Neural crest cell (in vitro differentiated cells): ENCODE measurements at places on chromosomes 3 and 15.

GRCh38 chr3:128317101-128317697, 149.5 kb downstream of the DNAJB8 start:
- H3K4me3 ChIP-seq = no peak overlapping the region
- H3K4me1 ChIP-seq = peaks cover 24% of the 10 kb centered on the region
- H3K27me3 ChIP-seq = no peaks in the 10 kb centered on the region

- peaks cover 5% of the 10 kb centered on the region for H3K4me1 ChIP-seq
- no peak overlapping the region for H3K4me3 ChIP-seq
- no peaks in the 10 kb centered on the region for H3K27me3 ChIP-seq
- H3K36me3 ChIP-seq = no peaks in the 10 kb centered on the region
- no peak overlapping the region for H3K27ac ChIP-seq
Observed at GRCh38 chr15:39139431-39140059, 441.3 kb upstream of the THBS1 start.

- no peak overlapping the region for H3K27ac ChIP-seq
- DNase-seq = no peak
- H3K4me1 ChIP-seq = peaks cover 4% of the 10 kb centered on the region
- H3K4me3 ChIP-seq = no peak overlapping the region
- H3K36me3 ChIP-seq = peaks cover 5% of the 10 kb centered on the region
- no peaks in the 10 kb centered on the region for H3K27me3 ChIP-seq
Observed at GRCh38 chr3:53231532-53232511, 24.0 kb downstream of the TKT start.

GRCh38 chr3:126050626-126051025, 33.3 kb downstream of the SLC41A3 start:
- H3K36me3 ChIP-seq = peaks cover 29% of the 10 kb centered on the region
- H3K4me3 ChIP-seq = no peak overlapping the region
- H3K4me1 ChIP-seq = no peaks in the 10 kb centered on the region

DNA sequence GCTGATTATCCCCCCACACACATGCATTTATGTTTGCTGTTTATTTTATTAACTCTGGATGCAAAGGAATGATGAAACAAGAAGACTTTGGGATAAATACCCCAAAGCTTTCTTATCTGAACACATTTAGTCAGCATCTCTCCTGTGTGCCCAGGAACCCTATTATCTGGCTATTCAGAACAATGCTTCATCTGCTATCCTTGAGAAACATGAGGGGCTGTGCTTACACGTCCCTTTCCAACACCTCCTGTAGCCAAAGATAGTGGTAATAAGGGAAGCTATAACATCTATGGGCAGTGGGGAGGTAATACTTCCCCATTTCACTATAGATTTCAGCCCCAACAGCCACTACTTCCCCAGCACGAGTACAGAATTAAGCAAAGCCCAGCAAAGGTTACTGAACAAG, 94.7 kb downstream of the SSR3 start:
- H3K4me3 ChIP-seq = no peak overlapping the region
- no peak for DNase-seq
- peaks cover 9% of the 10 kb centered on the region for H3K27me3 ChIP-seq
- H3K4me1 ChIP-seq = peaks cover 11% of the 10 kb centered on the region
- H3K36me3 ChIP-seq = no peaks in the 10 kb centered on the region
